ENCODE measurements at places on chromosomes 16 and 17.

DNA sequence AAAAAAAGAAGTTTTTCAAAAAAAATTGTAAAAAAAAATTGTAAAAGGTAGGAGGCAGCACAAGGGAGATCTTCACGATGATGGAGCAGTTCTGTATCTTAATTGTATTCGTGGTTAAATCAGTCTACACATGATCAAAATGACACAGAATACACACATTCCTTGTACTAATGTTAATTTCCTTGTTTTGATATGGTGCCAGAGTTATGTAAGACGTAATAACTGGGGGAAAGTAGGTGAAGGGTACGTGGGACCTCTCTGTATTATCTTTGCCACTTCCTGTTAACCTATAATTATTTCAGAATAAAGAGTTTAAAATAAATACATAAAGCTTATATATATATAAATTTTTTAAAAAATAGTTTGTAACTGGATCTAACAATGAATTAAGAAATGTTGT, 36.8 kb downstream of the HELZ start:
- DNase-seq, result no peak

DNA sequence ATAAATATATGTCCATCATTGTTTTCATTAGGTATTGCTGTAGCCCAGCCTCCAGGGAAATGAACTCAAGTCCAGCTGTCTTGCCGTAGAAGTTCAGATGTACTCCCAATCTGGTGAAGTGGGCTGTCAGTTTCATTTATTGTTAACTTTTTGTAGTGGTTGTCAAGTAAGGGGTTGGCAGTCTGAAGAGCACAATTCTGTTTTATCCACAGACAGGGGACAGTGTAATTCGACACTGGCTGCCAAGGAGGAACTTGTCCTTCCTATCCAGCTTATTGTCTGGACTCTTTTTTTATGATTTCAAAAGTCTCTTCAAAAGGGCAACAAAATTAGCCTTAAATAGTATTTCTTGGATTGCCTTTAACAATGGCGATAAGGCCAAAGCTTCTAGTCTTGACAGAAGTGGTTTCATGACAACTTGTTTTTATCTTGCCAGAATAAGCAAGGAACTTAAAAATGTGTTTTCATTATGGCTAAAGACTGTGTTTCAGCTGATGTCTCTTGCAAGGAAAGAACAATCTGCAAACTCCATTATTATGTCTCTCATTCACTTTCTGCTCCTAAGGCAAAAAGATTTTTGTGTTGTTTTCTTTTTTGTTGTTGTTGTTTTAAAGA, 73.9 kb upstream of the TANC2 start:
- no peak for DNase-seq

GRCh38 chr17:3727041-3727440, 3.3 kb downstream of the HASPIN start:
- no peak for DNase-seq

- no peak for DNase-seq
Measured at GRCh38 chr17:36653374-36653773, 52.0 kb downstream of the MRM1 start.

GRCh38 chr16:64008131-64008530, 1113.7 kb downstream of the CDH11 start:
- no peak for DNase-seq

GRCh38 chr17:31888124-31888523, 13.4 kb downstream of the UTP6 start:
- no peak for DNase-seq

- no peak for DNase-seq
Measured at GRCh38 chr17:76640550-76641380, 2.8 kb downstream of the ST6GALNAC1 start.

DNA sequence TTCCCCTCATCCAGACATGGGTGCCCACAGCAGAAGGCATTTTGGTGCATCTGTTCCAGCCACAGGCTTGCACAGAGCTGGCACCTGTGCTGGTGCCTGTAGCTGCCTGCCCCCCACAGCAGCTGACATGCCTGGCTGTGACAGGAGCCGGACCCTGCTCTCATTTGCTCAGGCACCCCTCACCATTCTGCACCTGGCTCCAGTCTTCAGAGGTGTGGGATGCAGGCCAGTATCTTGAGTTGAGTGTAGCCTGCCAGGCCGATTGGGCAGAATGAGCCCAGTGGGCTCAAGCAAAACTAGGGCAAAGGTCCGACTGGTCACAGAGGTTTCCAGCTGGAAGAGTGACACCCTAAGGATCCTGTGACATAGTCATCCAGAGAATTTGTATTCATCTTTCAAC, 887.7 kb downstream of the CDH11 start:
- no peak for DNase-seq

DNA sequence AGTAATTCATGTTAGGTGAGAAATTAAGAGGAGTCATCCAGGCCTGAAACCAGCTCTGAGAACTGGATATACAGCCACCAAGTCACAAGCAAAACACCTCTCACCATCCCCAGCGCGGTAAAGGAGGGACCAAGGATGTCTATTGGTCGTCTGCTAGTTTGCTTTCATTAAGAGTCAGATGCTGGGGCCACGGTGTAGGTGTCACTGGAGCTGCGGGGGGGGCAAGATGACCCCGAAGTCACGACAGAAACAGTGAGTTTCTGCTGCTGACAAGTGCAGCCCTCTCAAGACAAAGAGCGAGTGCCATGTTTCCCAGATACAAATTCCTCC, 790 bp downstream of the NCBP3 start:
- no peak for DNase-seq

GRCh38 chr16:29700253-29700987, 21.4 kb downstream of the QPRT start:
- peak; percentile 85 for DNase-seq

DNA sequence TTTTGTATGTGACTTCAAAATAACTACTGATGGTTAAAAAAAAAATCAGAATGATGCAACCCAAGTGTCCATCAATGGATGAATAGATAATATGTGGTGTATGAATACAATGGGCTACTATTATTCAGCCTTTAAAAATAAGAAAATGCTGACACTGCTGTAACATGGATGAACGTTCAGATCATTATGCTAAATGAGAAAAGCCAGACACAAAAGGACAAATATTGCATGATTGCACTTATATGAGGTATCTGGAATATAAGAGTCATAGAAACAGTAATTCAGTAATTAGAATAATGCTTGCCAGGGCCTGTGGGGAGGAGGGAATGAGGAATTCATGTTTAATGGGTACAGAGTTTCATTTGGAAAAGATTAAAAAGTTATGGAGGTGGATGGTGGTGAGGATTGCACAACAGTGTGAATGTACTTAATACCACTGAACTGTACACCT, 25.4 kb downstream of the TENT4B start:
- no peak for DNase-seq

- peak; percentile 61 for DNase-seq
Measured at GRCh38 chr16:54282202-54282927, 4.2 kb downstream of the IRX3 start.
